GM12878 (cell line): ENCODE measurements at places on chromosomes 3 and 15.

DNA sequence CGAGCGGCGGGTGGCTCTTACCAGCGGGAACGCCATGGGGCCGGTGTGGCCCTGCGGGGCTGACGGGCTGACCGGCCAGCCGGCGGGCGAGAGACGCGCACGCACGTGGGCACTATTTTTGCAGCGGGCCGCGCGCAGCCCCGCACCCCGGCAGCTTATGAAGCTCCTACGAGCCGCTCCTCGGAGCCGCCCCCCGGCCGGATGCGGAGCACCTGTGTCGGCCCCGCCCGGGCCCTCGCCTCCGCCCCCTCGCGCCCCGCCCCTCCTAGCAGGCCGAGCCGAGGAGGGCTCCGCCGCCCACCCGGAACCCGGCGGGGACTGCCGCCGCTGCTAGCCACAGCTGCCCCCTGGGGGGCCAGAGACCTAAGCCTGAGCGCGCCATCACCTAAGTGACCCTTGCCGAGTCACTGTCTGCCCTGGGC lies 683 bp upstream of the CPEB1 start:
- no peaks in the 10 kb centered on the region for H3K36me3 ChIP-seq
- peaks cover 4% of the 10 kb centered on the region; the same call in 1 of the 2 replicates for H3K4me1 ChIP-seq
- DNase-seq = no peak
- H3K27ac ChIP-seq = no peak overlapping the region
- peak overlapping the region; percentile 47; the same call in 1 of the 2 replicates for H3K4me3 ChIP-seq

- no peak overlapping the region for H3K27ac ChIP-seq
- no peak overlapping the region for H3K4me3 ChIP-seq
- DNase-seq = no peak
- H3K27me3 ChIP-seq = no peaks in the 10 kb centered on the region
Measured at GRCh38 chr3:23859012-23859743, 53.4 kb downstream of the UBE2E1 start.

- no peak overlapping the region for H3K27ac ChIP-seq
- H3K4me3 ChIP-seq = no peak overlapping the region
Measured at GRCh38 chr15:82139823-82140268, 94.0 kb upstream of the MEX3B start.

DNA sequence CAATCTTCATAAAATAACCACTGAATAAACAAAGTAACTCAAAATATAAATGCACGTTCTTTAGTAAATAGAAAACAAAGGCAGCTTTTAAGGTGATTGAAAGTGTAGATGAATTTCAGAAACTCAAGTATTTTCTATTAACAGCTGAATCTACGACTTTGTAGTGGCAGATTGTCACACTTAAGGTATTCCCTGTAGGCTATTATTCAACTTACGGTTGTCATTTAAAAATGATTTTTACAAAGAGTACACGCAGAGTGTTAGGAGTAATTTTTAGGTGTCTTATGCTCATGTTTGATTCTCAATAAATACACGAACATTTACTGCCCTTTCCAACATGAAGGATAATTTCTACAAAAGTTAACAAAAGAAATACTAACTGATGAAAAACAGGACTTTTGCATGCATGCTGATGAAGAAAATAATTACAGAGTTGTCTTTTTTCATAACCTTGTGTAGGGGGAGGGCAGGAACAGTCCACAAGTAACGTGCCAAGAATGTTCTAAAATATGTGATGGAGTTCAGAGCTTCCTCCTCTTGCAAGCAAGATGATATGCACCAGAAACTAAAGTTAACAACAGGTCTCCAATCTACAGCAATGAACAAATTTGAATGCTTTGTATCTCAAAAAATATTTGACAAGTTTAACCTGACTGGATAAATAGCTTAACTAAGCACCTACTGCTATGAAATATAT lies 16.7 kb downstream of the DCBLD2 start:
- no peaks in the 10 kb centered on the region for H3K4me1 ChIP-seq
- DNase-seq = no peak
- no peaks in the 10 kb centered on the region for H3K36me3 ChIP-seq
- H3K27me3 ChIP-seq = no peaks in the 10 kb centered on the region
- no peak overlapping the region for H3K27ac ChIP-seq
- no peak overlapping the region for H3K4me3 ChIP-seq

DNA sequence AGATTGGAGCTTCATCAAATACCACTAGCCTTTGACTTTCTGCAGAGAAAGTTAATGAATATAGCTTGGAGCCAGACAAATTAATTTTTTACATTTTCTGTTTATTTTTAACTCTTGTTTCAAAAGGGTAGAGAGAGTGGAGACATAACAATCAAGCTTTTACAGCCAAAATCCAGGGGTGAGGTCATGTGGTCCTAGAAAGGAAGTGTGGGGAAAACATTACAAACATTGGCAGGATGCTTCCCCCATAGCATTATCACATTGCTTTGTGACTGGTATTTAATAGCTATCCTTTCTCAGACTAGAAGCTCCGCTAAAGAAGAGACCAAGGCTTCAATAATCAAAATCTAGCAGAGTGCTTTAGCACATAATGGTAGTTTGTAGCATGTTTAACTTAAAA lies 46.4 kb upstream of the PHLDB2 start:
- DNase-seq = no peak
- no peak overlapping the region for H3K27ac ChIP-seq
- no peaks in the 10 kb centered on the region for H3K4me1 ChIP-seq

GRCh38 chr15:92495446-92495845 lies 101.8 kb downstream of the ST8SIA2 start:
- H3K4me3 ChIP-seq = no peak overlapping the region
- no peak overlapping the region for H3K27ac ChIP-seq
- H3K27me3 ChIP-seq = peaks cover 5% of the 10 kb centered on the region

GRCh38 chr15:52682200-52682599 lies 3.0 kb upstream of the ATOSA start:
- no peak overlapping the region; the same call in 1 of the 2 replicates for H3K27ac ChIP-seq
- no peak for DNase-seq
- no peak overlapping the region for H3K4me3 ChIP-seq

DNA sequence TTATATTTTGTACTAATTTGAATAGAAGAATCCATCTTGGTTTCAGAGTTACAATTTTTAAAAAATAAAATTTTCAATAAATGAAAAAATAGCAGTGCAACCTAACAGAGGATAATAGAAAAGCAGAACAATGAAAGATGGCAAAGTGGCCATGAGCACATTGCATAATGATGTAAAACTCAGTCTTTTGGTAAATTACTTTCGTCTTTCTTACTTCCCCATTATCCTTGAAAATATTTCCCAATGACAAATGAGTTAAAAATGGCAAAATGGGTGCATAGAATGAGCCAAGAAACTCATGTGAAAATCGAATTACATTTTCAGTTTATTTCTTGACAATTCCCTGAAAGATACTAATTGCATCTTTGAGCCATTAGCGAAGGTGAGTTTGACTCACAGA lies 236.4 kb downstream of the CDIN1 start:
- no peak for DNase-seq
- H3K36me3 ChIP-seq = no peaks in the 10 kb centered on the region
- H3K27ac ChIP-seq = no peak overlapping the region

- DNase-seq = no peak
- no peaks in the 10 kb centered on the region for H3K36me3 ChIP-seq
- H3K27me3 ChIP-seq = no peaks in the 10 kb centered on the region
- H3K27ac ChIP-seq = no peak overlapping the region
- H3K4me1 ChIP-seq = no peaks in the 10 kb centered on the region
Measured at GRCh38 chr3:77420336-77420735, 380.4 kb downstream of the ROBO2 start.

- no peaks in the 10 kb centered on the region for H3K27me3 ChIP-seq
- no peak for DNase-seq
- H3K36me3 ChIP-seq = peaks cover 3% of the 10 kb centered on the region; the same call in 1 of the 2 replicates
- H3K27ac ChIP-seq = no peak overlapping the region
- peaks cover 10% of the 10 kb centered on the region for H3K4me1 ChIP-seq
Measured at GRCh38 chr3:17081520-17081919, 196.8 kb downstream of the PLCL2 start.

GRCh38 chr15:80274996-80275395 lies 23.0 kb upstream of the CTXND1 start:
- no peak for DNase-seq
- no peaks in the 10 kb centered on the region for H3K4me1 ChIP-seq
- H3K27ac ChIP-seq = no peak overlapping the region
- no peak overlapping the region for H3K4me3 ChIP-seq
- H3K27me3 ChIP-seq = no peaks in the 10 kb centered on the region; the same call in 1 of the 2 replicates

DNA sequence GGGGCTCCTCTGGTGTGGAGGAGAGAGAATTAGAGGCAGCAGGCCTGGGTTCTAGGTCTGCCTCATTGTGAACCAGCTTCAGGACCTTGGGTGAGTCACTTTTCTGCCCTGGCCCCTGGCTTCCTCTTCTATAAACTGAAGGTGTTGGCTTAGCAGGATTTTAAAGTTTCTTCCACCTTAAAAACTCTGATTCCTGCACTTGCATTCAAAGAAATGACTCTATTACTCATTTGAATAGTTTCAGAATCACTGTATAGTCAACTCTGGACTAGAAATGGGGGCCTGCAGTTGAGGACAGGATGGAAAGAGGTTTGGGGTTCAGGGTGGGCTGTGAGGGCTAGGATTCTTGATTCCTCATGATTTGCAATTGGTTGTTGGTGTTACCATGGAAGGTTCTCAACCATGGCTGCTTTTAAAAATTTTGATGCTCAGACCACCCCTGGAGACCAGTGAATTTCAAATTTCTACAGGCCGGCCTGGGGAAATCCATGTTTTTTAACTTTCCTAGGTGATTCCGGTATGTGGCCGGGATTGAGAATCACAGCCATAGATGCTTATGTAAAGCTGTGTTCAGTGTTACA lies 19.9 kb downstream of the SMAD3 start:
- H3K4me1 ChIP-seq = peaks cover 84% of the 10 kb centered on the region
- H3K4me3 ChIP-seq = peak overlapping the region; percentile 52
- H3K27ac ChIP-seq = peak overlapping the region; percentile 86
- H3K36me3 ChIP-seq = peaks cover 4% of the 10 kb centered on the region

GRCh38 chr15:23566071-23566554 lies 639 bp downstream of the MKRN3 start:
- no peak overlapping the region for H3K4me3 ChIP-seq
- H3K36me3 ChIP-seq = no peaks in the 10 kb centered on the region
- DNase-seq = no peak
- H3K27ac ChIP-seq = no peak overlapping the region
- H3K4me1 ChIP-seq = no peaks in the 10 kb centered on the region
- no peaks in the 10 kb centered on the region for H3K27me3 ChIP-seq

- no peaks in the 10 kb centered on the region for H3K4me1 ChIP-seq
- DNase-seq = no peak
- no peaks in the 10 kb centered on the region for H3K27me3 ChIP-seq
- no peaks in the 10 kb centered on the region for H3K36me3 ChIP-seq
- H3K27ac ChIP-seq = no peak overlapping the region
Measured at GRCh38 chr3:77392181-77392580, 352.3 kb downstream of the ROBO2 start.

DNA sequence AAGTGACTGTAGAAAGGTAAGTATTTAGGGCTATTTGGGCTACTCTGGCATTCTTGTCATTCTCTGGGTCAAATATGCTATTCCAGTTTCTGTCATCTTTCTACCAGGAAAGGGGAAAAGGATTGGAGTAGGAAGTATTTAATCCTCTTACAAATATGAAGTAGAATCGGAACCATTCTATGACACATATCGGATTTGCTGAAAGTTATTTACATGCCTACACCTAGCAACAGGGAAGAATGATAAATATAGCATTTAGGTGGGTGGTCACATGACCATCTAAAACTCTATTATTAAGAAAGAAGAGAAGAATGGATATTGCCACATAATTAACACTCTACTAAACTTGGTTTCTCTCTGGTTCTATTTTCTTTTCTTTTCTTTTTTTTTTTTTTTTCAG lies 1353.1 kb downstream of the ZPLD1 start:
- no peaks in the 10 kb centered on the region for H3K27me3 ChIP-seq
- no peak overlapping the region for H3K27ac ChIP-seq
- no peak for DNase-seq
- H3K4me3 ChIP-seq = no peak overlapping the region
- H3K36me3 ChIP-seq = no peaks in the 10 kb centered on the region

- H3K4me3 ChIP-seq = no peak overlapping the region
- no peaks in the 10 kb centered on the region for H3K4me1 ChIP-seq
- no peak overlapping the region for H3K27ac ChIP-seq
- no peaks in the 10 kb centered on the region for H3K27me3 ChIP-seq
- no peak for DNase-seq
- H3K36me3 ChIP-seq = no peaks in the 10 kb centered on the region
Measured at GRCh38 chr3:4043867-4044575, 244.8 kb downstream of the LRRN1 start.

- DNase-seq = no peak
- no peaks in the 10 kb centered on the region for H3K36me3 ChIP-seq
- H3K27me3 ChIP-seq = no peaks in the 10 kb centered on the region
- no peak overlapping the region for H3K27ac ChIP-seq
- H3K4me1 ChIP-seq = no peaks in the 10 kb centered on the region
Measured at GRCh38 chr3:84978843-84979242, 20.1 kb downstream of the CADM2 start.

DNA sequence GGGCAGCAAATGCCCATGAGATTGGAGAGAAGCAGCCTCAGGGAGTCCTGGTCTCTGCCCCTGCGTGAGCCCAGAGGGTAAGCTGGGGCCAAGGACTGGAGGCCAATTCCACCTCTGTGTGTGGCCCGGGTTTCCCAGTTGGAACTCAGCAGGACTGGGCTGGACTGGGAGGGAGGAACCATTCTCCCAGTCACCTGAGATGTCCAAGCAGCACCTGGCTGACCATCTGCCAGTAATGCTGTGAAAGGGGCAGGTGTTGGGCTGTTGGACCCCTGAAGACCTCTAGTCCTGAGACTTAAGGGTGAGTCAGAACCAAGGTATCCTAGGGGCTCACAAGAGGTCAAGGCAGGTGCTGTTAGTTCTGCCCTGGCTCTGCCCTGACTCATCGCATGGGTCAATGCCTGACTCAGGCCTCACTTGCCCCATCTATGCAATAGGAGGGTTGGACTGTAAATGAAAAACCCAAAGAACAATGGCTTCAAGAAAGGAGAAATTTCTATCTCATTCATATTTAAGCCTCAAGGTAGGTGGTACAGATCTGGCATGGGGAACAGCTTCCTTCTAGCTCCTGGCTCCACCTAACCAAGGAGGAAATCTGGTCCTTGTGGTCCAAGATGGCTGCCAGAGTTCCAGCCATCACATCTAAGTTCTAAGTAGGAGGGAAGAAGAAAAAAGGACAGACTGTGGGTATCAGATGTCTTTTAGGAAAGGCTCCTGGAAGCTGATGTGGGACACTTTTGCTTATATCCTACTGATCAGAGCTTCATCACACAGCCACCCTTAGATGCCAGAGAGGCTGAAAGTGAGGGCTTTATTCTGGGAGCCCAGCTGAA lies 111.3 kb downstream of the FBLN2 start:
- H3K36me3 ChIP-seq = no peaks in the 10 kb centered on the region
- H3K27ac ChIP-seq = no peak overlapping the region
- no peaks in the 10 kb centered on the region for H3K4me1 ChIP-seq
- DNase-seq = no peak
- no peak overlapping the region for H3K4me3 ChIP-seq

DNA sequence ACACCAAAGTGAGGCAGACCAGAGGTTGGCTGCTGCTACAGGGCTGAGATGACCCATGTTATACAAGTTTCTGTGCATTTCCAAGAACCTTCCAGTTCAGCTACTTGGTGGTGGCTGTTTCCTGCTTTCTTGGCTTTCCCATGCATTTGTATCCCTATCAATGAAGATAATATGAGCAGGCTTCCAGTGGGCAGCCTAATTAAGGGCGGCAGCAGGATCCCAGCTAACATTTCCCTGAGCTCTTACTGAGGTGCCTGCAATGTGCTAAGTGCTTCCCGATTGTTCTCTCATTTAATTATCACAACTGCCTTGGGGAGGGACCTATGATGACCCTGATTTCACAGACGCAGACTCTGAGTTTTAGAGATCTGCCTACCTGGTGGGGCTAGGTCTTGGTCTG lies 95.5 kb downstream of the FRMD4B start:
- no peaks in the 10 kb centered on the region for H3K36me3 ChIP-seq
- H3K4me3 ChIP-seq = no peak overlapping the region
- H3K4me1 ChIP-seq = peaks cover 17% of the 10 kb centered on the region
- no peaks in the 10 kb centered on the region for H3K27me3 ChIP-seq
- no peak overlapping the region for H3K27ac ChIP-seq
- DNase-seq = no peak
